ENCODE measurements at places on chromosomes 6 and 20. TPM values are rescaled to one million over a fixed set of nuclear protein-coding genes. Genes with fewer than 3 reads are reported as not detected.

- peak; percentile 68 for ATAC-seq
These were observed 36.4 kb upstream of the KHDC1 start for GRCh38 chr6:73299151-73299971.

Gene POM121L2
- 0.06 TPM for total RNA-seq

- ATAC-seq: no peak
These were observed 81.3 kb upstream of the ASCC3 start for GRCh38 chr6:100962466-100962865.

DNA sequence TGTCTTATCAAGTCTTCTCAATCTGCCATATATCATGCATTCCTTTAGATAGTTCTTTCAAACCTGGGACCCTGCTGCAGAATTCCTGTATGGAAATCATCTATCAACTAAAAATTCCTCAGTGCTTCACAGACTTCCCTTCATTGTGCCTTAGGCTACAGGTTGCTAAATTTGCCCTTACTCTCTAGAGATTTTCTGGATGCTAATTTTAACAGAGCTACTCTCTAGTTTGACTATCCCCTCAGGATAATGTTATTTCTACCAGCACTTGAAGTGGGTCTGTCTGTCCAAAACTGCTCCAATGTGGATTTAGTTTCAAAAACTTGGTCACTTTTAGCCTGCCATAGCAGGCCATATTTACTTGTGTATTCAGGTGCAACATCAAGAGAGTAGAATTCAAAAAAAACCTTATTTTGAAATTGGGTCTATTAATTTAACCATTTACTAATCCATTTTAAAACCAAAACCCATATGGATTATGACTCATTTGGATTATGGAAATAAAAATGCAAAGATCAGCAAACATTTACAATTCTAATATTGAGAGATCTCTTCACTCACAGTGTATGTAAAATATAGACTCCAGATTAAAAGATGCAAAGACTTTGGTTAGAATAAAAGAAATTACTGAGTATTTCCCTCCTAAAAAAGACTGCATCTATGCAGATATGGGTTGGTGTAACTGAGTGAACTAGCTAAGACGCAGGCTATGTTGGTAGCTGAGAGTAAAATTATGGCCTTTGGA is 13.9 kb upstream of the COX7A2 start:
- no peak for ATAC-seq

Gene CBLN4
- 0.58 TPM for total RNA-seq
